ENCODE measurements at places on chromosomes 13 and 19. TPM values are rescaled to one million over a fixed set of nuclear protein-coding genes. Genes with fewer than 3 reads are reported as not detected.

PVR gene
- total RNA-seq, result 118 TPM

PPP5C gene
- total RNA-seq, result 48.6 TPM

AXL gene
- total RNA-seq, result 278 TPM

TEX26 gene
- total RNA-seq, result not detected

CYP2A6 gene
- total RNA-seq, result not detected

OSCAR gene
- 0.22 TPM for total RNA-seq

All from uterine smooth muscle cell (primary cell).